Stimulated activated CD4-positive, alpha-beta T cell treated with anti-CD3 and anti-CD28 coated beads, Interleukin-15, amount 100 ng/mL, for 1 hour (primary cell): ENCODE measurements at places on chromosomes 2 and 18.

DNA sequence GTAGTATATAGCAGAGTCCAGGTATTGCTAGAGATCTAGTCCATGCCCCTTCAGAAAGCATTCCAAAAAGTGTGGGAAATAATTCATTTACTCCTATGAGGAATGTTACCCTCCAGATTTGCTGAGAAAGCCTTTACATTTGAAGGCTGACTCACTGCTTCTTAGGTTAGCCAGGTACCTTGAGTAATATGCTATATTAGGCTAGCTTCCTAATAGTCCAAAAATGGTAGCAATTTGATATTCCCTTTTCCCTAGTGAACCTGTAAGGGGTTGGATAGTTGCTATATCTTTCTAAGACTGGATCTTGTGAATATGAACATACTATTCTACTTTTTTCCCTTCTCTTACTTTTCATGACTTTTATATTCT, 63.6 kb downstream of the SPOPL start:
- no peak for DNase-seq

DNA sequence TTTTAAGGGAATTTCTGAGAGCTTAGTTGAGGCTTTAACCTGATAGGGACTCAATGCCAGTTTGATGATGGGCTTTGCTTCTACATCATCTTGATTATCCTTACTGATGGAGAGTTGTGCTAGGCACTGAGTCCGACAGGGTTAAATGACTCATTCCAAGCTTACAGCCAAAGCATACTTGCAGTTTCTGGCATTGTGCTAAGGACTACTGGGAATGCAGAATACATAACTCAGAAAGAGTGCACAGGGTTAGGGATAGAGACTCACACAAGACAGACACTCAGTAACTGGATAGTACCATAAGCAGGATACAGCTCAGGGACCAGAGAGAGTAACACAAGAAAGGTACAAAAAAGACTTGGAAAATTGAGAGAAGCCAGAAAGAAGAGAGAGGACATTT, 94.1 kb upstream of the SLC14A2 start:
- no peak for DNase-seq

GRCh38 chr18:27719680-27720079, 457.2 kb downstream of the CDH2 start:
- DNase-seq, result no peak

- DNase-seq, result no peak
Measured at GRCh38 chr18:65422544-65423136, 328.2 kb upstream of the CDH7 start.

DNA sequence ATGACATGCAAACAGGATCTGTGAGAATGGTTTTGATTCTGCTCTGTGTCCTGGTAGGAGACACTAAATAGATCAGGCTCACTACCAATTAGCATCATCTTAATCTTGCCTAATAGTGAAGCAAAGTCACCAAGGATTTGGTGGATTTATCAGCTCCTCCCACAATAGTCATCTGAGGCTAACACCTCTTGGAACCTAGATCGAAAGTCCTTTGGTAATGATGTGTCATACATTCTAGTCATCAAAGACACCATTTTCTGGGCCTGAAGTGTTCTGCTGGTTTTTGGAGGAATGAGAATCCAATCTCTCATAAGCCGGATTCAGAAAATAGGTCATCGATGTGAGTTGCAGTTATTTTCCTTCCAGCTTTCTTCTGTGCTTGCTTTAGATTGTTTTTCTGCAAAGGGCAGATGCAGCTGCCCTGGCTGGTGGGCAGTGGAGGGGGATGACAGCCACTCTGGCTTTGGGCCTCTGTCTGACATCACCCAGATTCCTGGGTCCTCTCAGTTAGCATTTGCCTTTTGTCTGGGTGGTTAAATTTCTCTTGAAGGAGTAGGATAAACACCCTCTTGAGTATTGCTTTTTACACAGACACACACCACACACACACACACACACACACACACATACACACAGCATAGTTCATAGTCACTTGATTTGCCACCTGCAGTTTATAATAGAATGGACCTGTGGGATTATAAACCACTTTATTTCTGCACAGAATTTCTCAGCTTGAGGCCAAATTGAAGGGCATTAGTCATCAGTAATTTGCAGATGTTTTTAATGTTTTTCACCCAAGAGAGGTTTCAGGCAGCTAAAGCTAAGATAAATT, at the start of gene MYO3B:
TSS of gene MYO3B (plus strand) at position 198 of the 832 bp plus-strand sequence. CDS start at position 339, 141 bp downstream.
- no peak for DNase-seq

DNA sequence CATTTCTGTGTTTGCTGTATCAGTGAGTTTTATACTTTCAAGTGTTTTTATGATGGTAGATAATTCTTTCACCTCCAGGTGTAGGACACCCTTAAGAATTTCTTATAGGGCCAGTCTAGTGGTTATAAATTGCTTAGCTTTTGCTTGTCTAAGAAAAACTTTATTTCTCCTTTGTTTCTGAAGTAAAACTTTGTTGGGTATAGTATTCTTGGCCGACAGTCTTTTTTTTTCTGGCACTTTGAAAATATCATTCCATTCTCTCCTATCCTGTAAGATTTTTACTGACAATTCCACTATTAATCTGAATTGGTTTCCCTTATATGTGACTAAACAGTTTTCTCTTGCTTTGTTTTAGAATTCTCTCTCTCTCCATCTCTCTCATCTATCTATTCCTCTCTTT, 118.7 kb upstream of the LRRTM4 start:
- DNase-seq, result no peak

DNA sequence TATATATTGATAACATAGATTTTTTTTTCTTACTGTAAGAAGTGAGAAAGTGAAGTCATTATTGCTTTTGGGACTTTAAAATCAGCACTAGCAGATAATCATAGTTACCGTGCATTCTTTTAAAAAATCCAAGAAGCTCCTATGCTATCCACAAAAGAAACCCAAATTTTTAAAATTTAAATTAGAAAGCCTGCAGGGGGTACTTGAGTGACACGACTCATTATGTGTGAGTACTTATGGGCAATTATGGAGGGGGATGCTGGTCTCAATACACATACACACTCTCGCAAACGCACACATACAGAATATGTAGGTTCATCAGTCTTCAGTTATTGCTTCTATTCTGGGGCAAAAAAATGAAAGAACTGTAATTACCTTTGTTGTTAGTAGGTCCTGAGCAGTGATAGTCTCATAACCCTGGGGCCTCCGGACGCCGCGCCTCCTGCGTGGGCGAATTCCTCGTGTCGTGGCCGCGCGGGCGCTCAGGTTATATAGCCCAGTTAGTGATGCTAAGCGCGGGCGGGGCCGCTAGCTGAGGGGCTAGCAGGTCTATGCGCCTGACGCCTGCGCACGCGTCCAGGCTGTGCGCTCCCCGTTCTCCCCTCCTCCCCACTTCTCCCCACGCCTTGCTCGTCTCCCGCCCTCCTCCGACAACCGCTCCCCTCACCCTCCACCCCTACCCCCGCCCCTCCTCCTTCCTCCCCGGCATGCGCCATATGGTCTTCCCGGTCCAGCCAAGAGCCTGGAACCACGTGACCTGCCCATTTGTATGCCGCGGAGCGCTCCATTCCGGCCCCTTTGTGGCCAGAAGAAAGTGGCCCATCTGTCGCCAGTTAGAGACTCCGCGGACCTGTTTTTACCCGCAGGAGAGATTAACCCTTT, at the start of gene NEUROD1:
TSS of gene NEUROD1 (minus strand) at position 463 of the 882 bp plus-strand sequence. CDS start 1,657 bp downstream, outside the sequence.
- DNase-seq, result no peak

GRCh38 chr18:48815179-48815515, 135.6 kb downstream of the SMAD7 start:
- DNase-seq, result no peak

GRCh38 chr2:67613227-67613626, 216.1 kb downstream of the ETAA1 start:
- DNase-seq, result no peak

GRCh38 chr2:88074150-88074549, 6.5 kb downstream of the SMYD1 start:
- DNase-seq, result no peak

- DNase-seq, result no peak
Measured at GRCh38 chr2:213150315-213151097, 906 bp downstream of the IKZF2 start.

DNA sequence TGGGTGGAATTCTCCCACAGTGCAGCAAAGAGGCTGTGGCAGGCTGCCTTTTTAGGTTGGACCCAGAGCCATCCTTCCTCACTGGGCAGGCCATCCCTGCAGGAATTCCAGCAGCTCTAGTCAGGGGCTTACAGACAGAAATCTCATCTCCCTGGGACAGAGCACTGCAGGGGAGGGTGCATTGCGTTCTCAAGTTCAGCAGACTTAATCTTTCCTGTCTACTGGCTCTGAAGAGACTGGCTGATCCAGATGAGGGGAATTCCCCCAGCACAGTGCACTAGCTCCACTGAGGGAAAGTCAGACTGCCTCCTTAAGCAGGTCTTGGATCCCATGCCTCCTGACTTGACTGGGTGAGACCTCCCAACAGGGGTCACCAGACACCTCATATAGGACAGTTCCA, 899.7 kb upstream of the VRK2 start:
- no peak for DNase-seq

DNA sequence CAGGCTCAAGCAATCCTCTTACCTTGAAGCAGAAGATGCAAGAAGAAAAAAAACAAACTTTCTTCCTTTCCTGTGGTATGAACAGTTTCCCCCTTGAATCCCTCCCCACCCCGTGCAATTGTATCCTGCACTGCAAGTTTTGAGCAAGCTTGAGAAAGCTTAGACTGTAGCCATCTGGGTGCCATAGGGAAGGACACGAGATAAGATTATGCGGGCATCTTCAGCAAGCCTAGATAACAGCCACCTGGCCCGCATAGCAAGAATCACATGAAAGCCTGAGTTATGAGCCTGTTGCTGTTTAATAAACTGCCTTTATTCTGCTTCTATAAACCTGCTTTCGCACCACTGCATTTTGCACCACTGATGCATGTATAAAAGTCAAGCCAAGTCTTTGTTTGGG, 27.3 kb upstream of the CDCA7 start:
- no peak for DNase-seq

DNA sequence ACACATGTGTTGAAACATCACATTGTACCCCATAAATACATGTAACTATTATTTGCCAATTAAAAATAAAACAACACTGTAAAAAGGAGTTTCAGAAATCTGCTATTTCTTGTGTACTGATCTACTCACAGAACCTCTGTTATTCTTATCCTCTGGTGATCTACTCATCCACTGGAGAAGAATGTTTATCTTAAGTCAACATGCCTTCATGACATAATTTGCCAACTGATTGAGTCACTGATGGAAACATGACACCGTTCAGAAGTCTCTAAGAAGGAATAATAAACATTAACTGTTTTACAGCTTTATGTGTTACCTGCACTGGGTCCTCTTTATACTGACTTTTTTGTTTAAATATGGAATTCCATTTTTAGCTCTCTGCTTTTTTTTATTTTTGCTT, 555.2 kb downstream of the DCDC2C start:
- DNase-seq, result no peak

- peak; percentile 4 for DNase-seq
Measured at GRCh38 chr2:148021059-148021861, at the start of gene MBD5. Gene MBD5, plus strand, starts transcription at chr2:148021091.

- no peak for DNase-seq
Measured at GRCh38 chr2:221063568-221063967, 508.5 kb downstream of the EPHA4 start.

DNA sequence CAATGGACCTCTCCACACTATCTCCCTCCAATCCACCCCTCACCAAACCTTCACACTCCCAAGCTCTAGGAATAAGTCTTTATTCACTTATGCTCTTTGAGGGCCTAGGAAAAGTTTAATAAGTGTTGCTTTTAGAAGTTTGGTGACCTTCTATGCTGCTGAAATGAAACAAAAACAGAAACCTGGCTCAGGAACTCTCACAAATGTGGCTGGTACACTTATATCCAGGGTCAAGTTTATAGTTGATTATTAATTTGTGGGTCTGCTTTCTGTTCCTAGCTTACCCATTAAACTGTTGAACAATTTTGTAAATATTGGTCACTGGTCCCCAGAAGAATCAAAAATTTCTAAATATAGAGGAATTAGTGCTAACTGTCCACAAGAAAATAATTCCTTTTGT, 14.2 kb upstream of the ANKRD44 start:
- no peak for DNase-seq

GRCh38 chr2:240789501-240790369, 30.3 kb downstream of the KIF1A start:
- DNase-seq, result no peak

DNA sequence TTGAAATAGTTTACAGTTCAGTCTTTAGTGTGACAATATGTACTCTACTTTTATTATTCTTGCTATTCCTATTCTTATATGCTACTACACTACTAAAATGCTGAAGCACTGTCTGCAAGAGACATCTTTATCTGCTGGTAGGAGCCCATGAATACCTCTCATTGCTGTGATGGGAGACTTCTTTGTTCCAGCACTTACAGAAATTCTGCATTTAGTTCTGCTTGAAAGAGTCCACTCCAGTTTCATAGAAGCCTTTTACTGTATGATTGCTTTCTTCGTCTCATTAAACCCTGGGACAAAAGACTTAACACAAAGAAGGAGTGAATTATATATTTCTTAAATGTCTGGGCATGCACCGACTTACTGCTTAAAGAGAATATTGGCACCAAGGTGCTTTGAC, 272.7 kb downstream of the CD226 start:
- no peak for DNase-seq

- no peak for DNase-seq
Measured at GRCh38 chr2:237660381-237660900, 33.1 kb downstream of the LRRFIP1 start.

- no peak for DNase-seq
Measured at GRCh38 chr2:86304416-86304815, 33.0 kb downstream of the REEP1 start.

- DNase-seq, result no peak
Measured at GRCh38 chr2:1911811-1912210, 167.5 kb upstream of the PXDN start.

- DNase-seq, result no peak
Measured at GRCh38 chr2:167492486-167492885, 604.2 kb downstream of the XIRP2 start.

- DNase-seq, result no peak
Measured at GRCh38 chr2:16209799-16210198, 269.4 kb downstream of the MYCN start.

GRCh38 chr2:176687944-176688343, 418.7 kb downstream of the MTX2 start:
- no peak for DNase-seq

- DNase-seq, result no peak
Measured at GRCh38 chr18:77254711-77255405, 5.2 kb downstream of the GALR1 start.

GRCh38 chr2:171837736-171838135, 56.3 kb downstream of the SLC25A12 start:
- DNase-seq, result no peak

GRCh38 chr2:200348897-200349563, 42.5 kb downstream of the SPATS2L start:
- DNase-seq, result no peak

- DNase-seq, result no peak
Measured at GRCh38 chr2:230664128-230664527, 48.5 kb upstream of the CAB39 start.

GRCh38 chr2:54666131-54666633, 57.3 kb upstream of the EML6 start:
- DNase-seq, result no peak

- DNase-seq, result no peak
Measured at GRCh38 chr2:109528811-109529501, 84.8 kb downstream of the SEPTIN10 start.
